ENCODE measurements at places on chromosomes 6 and 20.

DNA sequence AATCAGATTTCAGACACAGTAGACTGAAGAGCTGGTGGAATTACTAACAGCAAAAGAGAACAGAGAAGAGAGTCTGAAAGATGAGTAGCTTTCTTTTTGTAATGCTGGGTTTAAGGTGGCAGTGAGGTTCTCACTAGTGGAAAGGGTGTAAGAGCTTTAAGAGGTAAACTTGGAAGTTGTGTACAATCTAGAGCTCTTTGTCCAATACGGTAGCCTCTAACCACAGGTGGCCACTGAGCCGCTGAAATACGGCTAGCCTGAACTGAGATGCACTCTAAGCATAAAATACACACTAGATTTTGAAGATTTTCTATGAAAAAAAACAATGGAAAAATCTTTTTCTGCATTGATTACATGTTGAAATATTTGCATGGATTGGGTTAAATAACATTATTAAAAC is 4.0 kb downstream of the ELOVL2 start:
- no peak for DNase-seq

GRCh38 chr6:127690092-127690491 is 113.1 kb downstream of the C6orf58 start:
- DNase-seq: no peak

DNA sequence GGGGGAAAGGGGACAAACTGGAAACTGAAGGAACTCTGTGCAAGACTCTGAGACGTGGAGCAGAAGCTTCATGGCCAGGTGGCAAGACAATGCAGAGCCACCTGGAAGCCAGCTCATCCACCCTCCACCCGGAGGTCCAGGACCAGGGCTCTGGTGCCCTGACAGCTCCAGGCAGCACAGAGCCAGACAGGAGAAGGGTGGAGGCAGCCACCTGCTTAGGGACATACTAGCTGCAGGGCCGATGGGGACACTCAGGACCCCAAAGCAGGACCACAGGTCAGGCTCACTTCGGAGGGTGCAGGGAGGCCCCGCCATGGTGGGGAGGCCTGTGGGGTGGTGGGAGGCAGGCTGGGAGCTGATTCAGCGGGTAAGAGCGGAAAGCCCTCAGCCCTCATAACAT is 19.0 kb upstream of the SLC22A3 start:
- no peak for DNase-seq

DNA sequence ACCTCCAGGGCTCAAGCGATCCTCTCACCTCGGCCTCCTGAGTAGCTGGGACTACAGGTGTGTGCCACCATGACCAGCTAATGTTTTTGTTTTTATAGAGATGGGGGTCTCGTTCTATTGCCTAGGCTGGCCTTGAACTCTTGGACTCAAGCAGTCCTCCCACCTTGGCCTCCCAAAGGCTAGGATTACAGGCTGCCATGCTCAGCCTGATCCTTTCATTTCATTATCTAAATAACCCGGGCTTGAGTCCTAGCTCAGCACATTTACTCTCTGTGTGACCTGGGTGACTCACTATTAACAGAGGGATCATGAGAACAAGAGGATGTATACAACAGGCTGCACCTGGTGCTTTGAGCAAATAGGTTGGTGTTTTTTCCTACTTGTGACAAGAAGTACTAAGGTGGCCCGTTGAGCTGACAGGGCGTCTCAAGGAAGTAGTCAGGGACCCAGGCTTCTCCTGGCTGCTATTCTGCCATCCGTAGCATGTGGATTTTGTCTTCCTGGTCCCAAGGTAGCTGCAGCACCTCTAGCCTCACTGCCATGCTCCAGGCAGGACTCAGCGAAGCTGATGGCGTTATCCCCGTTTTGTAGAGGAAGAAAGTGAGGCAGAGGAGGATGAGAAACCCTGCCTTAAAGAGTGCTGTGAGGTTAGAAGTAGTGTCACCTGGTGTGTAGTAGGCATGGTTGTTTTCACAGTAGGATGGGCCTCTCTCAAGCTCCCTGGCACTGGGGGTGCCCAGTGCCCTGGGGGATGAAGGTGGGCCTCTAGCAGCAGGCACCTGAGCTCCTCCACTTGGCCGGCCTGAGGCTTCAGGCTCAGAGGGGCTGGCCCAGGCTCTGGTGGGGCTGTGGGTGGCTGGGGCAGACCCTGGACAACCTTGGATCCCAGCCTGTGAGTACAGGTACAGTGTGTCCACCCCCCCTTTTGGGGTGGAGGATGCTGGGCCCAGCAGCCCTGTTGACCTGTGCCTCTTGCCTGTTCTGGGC is 62.4 kb downstream of the ADNP start:
- DNase-seq: no peak

DNA sequence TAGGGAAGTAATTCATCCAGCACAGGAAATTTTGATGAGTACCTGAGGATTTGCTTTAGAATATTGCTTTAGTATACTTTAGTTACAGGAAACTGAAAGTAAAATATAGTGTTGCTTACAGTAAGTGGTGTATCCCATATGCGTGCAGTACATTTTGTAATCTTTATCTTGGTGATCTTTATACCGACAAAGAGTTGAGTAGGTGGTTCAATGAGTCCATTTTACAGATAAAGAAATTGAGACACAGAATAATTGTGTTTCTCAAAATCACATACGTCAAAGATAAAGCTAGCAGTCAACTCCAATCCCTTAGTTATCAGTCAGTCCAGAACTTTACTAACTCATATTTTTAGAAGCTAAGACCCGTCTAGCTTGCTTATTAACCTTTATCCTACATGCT is 65.8 kb upstream of the E2F3 start:
- no peak for DNase-seq

- DNase-seq: no peak
Observed at GRCh38 chr6:150527100-150527499, 72.6 kb upstream of the PLEKHG1 start.

DNA sequence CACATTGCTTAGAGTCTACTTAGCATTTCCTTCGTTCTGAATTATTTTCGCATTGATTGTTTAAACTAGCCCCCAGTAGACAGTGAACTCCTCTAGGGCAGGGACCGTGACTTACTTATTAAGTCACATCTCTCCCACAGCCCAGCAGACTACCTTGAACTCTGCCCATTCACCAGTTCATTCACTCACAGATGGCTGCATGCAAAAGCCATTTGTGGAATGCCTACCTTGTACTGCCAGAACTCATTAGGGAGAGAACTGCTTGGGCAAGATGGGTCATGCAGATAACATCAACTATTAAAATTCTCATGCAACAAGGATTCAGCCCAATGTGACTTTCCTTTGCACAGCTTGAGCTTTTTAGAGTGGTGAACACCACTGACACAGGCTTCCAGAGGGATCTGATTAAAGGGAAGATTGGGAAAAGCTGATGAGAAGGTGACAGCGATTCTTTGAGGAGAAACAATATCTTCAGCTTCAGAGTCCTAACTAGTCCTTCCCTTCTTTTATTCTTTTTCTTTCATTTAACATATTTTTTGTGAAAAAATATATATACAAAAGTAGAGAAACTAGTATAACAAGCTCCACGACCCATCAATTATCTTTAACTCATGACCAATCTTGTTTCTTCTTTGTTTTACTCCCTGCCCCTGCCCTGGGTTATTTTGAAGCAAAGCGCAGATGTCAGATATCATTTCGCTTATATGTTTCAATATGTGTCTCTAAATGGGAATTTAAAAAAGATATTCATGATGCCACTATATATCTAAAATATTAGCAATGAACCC is 273.9 kb downstream of the CDC5L start:
- no peak for DNase-seq

DNA sequence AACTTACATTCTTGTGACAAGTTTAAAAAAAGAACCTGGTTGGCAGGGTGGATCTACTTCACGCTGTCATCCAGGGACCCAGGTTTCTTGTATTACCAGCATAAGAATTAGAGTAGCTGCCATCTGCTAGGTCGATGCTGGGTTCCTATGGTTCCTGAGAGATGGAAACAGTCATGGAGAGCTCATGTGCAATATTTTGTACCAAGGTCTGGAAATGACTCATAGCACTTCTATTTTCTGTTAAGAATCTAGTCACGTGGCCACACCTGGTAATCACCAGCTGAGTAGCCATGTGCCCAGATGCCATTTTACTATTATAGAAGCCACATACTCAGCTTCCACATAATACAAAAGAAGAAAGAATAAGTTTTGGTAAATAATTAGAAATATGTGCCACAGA is 171.3 kb downstream of the CD83 start:
- DNase-seq: no peak

DNA sequence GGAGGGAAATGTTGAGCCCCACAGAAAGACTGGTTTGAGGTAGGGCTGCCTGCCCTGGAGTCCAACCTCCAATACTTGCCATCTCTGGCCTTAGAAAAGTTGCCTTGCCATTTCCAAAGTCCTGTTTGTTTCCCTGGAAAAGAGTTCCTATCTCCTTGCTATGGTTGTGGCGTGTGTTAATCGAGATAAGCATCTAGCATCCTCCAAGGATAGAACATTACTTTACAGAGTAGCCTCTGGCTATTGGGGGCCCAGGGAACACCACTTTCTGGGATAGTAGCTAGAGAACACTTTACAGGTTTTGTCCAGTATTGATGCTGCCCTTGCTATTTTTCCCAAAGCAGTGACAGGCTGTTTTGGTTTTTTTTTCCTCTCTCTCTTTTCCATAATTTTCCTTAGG is 57.4 kb upstream of the SASH1 start:
- no peak for DNase-seq

DNA sequence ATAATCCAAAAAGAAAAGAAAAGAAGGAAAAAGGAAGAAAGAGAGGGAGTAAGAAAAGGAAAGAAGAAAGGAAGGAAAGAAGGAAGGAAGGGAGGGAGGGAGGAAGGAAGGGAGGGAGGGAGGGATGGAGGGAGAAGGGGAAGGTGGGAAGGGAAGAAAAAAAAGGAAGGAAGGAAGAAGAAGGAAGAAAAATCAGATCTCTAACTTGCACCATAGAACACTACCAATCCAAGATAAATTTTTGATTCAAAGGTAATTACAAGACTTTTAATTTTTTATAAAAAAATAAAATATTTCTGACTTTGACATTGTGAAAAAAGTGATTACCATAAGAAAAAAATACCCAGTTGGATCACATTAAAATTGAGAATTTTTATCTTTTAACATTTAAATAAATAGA is 70.5 kb upstream of the NKAIN2 start:
- no peak for DNase-seq

GRCh38 chr6:26561533-26562466 is 23.6 kb downstream of the HMGN4 start:
- no peak for DNase-seq

GRCh38 chr6:41963371-41963770 is 21.8 kb upstream of the CCND3 start:
- DNase-seq: no peak

GRCh38 chr6:36599791-36600209 is 5.6 kb downstream of the SRSF3 start:
- DNase-seq: peak; percentile 35

- no peak for DNase-seq
Observed at GRCh38 chr6:24972311-24972958, 36.7 kb upstream of the RIPOR2 start.

DNA sequence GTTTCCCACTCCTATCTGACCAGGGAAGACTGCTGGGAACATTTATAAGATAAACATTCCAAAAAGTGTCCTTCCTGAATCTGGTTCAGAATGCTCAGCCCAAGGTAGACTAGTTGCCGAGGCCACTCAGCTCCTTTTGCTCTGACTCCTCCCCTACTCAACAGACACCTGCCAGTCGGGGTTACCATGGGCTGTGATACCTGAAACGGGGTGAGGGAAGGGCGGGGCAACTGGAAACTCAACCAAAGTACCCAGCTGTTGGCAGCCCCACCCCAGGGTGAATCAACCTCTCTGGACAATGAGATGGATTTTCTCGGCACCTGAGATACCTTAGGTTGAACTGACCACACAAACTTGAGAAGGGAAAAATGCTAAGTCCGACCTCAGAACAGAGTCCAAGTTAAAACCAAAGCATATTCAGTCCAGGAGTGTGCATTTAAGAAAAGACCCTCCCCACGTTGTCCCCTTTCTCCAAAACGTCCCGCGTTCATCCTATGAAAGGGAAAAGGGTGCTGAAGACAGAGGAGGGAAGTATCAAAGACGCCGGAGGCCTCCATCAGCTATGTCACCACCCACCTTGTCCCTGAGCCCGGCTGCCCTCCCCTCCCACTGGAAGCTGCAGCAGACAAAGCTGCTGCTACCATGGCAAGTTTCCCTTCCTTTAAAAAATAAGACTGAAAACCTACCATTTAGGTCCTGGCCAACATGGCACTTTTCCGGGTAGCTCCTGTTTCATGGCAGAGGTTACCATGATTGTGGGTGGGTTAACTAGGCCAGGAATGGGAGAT is 100.1 kb downstream of the SLC23A2 start:
- no peak for DNase-seq

- DNase-seq: no peak
Observed at GRCh38 chr6:151481786-151482185, 12.0 kb upstream of the CCDC170 start.

DNA sequence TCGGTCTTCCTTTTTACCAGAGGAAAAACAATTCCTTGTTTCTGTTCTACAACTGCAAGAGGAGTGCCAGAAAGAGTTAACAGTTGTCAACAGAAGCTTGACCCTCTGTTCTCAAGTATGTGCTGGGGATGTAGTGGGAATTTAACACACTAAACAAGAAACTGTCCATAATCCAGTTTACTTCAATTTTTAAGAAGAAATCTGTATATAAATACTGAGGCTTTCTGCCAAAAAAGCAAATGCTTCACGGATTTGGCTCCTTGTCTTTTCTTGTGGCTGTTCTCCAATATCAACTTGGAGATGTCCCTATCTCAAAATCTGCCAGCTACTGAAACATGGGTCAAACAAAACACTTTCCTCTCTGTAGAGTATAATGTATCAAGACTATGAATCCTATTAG is 26.8 kb downstream of the REV3L start:
- no peak for DNase-seq

- DNase-seq: no peak
Observed at GRCh38 chr6:44003345-44004061, 123.7 kb downstream of the MRPL14 start.

DNA sequence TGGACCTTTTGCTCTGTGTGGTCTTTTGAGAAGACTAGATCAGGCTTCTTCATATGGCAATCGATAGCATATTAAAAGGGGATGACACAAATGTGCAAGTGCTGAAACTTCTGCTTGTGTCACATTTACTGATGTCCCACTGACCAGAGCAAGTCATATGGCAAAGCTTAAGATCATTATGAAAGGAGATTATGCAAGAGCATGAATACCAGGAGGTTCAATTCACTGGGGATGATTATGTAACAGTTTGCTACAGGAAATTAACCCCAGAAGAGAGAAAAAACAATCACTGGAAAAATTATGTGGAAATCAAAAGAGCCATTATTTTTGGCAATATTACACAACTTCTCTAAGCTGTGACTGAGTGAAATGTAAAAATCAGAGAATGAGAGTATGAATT is 13.7 kb upstream of the PRDM13 start:
- no peak for DNase-seq

- DNase-seq: no peak
Observed at GRCh38 chr6:44667226-44667625, 279.7 kb downstream of the CDC5L start.

- no peak for DNase-seq
Observed at GRCh38 chr6:39453956-39454524, 131.5 kb upstream of the KCNK16 start.

- DNase-seq: no peak
Observed at GRCh38 chr20:41168281-41169161, 31.2 kb downstream of the PLCG1 start.

- DNase-seq: no peak
Observed at GRCh38 chr6:13354331-13355042, 26.1 kb upstream of the TBC1D7 start.

Data from nephron progenitor cell (in vitro differentiated cells).